ENCODE measurements at places on chromosomes 7 and 10. TPM values are rescaled to one million over a fixed set of nuclear protein-coding genes. Genes with fewer than 3 reads are reported as not detected.

DNA sequence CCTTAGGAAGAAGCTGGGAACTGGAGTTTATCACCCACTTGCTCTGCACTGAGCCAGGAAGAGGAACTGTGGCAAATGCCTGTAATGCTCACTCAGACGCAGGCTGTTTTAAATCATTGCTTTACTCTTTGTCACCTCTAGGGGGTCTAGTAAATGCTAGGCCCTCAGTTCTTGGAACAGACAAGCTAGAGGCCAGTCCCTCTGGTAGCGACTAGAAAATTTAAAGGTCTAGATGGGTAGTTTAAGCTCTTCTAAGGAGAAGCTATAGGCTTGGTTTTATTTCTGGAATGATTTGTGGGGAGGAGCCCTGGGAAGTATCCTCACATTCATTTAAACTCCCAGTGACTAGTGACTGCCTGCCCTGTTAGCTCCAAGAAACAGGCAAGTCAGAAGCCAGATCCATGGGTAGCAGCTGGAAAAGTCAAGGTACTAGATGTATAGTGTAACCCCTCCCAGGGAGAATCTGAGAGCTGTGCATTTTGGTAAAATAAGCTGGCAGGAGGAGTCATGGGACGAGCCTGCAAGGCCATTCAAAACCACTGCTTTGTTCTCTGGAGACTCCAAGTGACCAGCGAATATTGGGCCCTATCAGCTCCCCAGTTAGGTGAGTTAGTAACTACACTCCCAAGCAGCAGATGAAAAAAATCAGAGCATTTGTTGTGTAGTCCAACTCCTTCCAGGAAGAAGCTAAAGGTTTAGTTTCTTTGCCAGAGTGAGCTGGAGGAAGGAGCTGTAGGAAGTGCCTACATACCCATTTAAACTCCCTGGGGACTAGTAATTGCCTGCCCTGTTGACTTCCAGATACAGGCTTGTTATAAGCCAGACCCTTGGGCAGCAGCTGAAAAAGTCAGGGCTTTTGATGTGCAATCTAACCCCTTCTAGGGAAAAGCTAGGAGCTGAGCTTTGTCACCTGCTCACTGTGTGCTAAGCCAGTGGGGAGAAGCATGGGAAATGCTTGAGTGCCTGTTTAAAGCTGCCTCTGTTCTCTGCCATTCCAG, 68.9 kb downstream of the DYNC1I1 start:
- DNase-seq, result no peak

GRCh38 chr10:50576245-50576815, 47.4 kb downstream of the SGMS1 start:
- DNase-seq, result no peak

GRCh38 chr7:66043681-66044497, 31.7 kb upstream of the ASL start:
- DNase-seq, result no peak

GRCh38 chr7:101299511-101300464, 21.8 kb downstream of the IFT22 start:
- DNase-seq, result no peak

GRCh38 chr7:26709210-26709990, 155.0 kb downstream of the SKAP2 start:
- no peak for DNase-seq

GRCh38 chr7:100865372-100865911, 1.7 kb upstream of the TRIP6 start:
- DNase-seq, result no peak

DNA sequence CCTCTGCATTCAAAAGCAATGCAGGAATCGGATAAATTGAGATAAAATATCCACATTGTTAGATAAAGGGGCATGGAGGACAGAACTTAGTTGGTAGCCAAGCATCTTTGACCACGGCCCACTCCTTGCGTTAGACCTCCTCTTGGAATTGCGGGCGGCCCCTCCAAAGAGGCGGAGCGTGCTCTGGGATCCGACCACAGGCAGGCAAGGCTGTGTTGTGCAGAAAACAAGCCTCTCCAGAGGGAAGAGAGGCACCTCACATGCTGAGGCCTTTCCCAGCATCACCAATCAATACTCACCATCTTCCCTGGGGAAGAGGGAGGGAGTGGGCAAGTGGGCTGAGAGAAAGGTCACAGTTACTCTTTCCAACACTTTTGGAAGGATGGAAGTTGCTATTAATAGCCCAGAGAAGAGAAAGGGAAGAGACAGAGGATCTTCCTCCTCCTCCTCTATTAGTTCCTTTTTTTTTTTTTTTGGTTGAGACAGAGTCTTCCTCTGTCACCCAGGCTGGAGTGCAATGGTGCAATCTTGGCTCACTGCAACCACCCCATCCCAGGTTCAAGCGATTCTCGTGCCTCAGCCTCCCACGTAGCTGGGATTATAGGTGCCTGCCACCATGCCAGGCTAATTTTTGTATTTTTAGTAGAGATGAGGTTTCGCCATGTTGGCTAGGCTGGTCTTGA, 49.7 kb upstream of the NRF1 start:
- no peak for DNase-seq

DNA sequence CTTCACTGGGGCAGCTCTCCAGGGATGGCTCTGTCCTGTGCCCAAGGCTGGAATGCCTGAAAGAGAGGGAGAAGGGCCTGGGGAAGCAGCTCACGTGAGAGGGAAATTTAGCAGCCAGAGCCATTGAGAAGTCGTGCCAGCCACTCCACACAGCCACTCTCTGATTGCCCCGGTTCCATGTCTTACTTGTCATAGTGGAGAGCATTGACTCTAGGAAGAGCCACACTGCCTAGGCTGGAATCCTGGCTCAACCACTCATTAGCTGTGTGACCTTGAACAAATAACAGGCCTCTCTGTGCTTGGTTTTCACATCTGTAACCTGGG, 728.0 kb downstream of the PARD3 start:
- DNase-seq, result no peak

The PALD1 gene
- 3.0 TPM for total RNA-seq

The TCF7L2 gene
- 45.2 TPM for total RNA-seq
